GM12878 (cell line): ENCODE measurements at places on chromosomes 4 and X.

DNA sequence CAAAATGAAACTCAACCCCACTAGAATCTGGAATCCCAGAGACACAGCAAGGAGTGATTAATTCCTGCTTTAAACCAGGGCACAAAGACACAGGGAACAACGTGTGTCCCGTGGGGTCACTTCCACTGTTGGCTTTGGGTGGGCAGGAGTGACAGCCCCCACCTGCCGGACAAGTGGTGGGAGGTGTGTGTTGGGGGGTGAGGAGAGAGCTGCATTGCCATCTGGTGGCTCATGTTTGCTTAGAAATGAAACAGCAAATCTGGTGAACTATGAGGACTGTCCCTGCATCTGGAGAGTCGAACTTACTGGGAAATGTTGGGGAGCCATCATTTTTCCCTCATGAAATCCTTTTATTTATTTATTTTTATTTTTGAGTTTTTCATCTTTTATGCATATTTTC lies 75.9 kb upstream of the AFAP1 start:
- DNase-seq, result no peak

GRCh38 chrX:12223650-12224049 lies 85.4 kb downstream of the FRMPD4 start:
- DNase-seq, result no peak

GRCh38 chrX:10156199-10157031 lies at the start of gene CLCN4:
Gene CLCN4, plus strand, starts transcription at chrX:10156975. Its CDS starts 28,058 bp downstream, at chrX:10185033.
- DNase-seq, result no peak

- DNase-seq, result no peak
Observed at GRCh38 chr4:16516796-16517439, 290.6 kb upstream of the TAPT1 start.

DNA sequence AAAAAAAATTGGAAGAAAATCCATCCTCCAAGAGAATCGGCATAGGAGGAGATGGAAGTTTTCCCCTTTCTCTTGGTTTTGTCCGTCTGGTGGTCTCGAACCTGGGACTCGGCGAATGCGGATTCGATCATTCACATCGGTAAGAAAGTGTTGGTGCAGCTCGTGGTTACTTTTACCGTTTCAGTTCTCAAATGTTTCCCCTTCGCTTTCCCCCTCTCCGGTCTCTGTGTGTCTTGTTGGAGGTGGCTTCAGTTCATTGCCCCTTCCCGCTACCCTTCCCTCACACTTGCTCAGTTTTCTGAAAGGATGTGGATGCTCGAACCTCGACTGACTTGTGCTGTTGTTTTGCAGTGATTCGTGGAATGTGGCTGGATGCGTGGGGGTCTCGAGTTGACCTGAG lies 840 bp downstream of the GRID2 start:
- no peak for DNase-seq

DNA sequence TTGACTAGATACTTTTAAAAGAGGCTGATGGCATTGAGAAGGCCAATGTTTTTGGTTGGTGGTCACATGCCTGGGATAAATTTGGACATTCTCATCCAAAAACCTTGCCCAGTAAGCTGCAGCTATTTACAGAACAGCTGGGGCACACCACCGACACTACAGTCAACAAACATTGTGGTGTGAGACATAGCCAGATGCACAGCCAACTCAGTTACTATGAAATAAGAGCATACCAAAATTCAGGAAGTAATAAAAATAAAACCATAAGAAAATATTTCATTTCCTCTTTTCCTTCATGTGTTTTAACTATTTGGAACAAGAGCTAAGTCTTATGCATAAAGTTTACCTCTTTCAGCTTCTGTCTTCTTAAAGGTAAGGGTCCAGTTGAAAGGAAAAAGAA lies 8.8 kb downstream of the PPM1K start:
- no peak for DNase-seq

GRCh38 chr4:17128268-17128667 lies 229.8 kb upstream of the LDB2 start:
- no peak for DNase-seq

DNA sequence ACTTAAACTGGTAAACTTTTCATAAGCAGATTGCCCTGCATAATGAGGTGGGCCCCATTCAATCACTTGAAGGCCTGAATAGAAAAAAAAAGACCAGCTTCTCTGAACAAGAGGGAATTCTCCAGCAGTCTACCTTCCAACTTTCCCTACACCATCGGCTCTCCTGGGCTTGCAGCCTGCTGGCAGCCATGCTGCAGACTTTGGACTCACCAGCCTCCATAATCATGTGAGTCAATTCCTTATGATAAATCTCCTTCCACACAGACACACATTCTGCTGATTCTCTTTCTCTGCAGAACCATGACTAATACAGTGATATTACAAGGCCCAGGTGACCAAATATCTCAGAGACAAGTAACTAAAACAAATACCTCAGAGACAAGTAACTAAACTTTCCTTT lies 113.8 kb upstream of the WDR17 start:
- DNase-seq, result no peak

GRCh38 chr4:70925899-70926635 lies 23.9 kb downstream of the MOB1B start:
- peak; percentile 58 for DNase-seq

- DNase-seq, result no peak
Observed at GRCh38 chr4:2383760-2384159, 34.7 kb downstream of the ZFYVE28 start.

GRCh38 chr4:128758314-128758922 lies 51.1 kb upstream of the JADE1 start:
- DNase-seq, result no peak

- DNase-seq, result no peak
Observed at GRCh38 chrX:116236666-116237065, 66.1 kb downstream of the AGTR2 start.

GRCh38 chr4:95529946-95530345 lies 18.8 kb downstream of the UNC5C start:
- DNase-seq, result no peak

- no peak for DNase-seq
Observed at GRCh38 chr4:8343262-8343966, 73.9 kb downstream of the HTRA3 start.

GRCh38 chr4:106803083-106803482 lies 233.0 kb downstream of the DKK2 start:
- DNase-seq, result no peak

DNA sequence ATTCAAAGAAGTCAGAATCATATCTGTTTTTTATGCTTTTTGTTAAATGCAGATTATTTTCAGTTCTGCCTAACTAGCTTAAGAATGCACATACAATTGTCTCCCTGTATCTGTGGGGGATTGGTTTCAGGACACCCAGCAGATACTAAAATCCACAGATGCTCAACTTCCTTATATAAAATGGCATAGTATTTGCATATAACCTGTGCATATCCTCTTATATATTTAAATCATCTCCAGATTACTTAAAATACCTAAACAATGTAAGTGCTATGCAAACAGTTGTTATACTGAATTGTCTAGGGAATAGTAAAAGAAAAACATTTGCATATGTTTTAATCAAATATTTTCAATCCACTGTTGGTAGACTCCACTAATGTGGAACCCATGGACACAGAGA lies 279.4 kb downstream of the TMA16 start:
- no peak for DNase-seq

DNA sequence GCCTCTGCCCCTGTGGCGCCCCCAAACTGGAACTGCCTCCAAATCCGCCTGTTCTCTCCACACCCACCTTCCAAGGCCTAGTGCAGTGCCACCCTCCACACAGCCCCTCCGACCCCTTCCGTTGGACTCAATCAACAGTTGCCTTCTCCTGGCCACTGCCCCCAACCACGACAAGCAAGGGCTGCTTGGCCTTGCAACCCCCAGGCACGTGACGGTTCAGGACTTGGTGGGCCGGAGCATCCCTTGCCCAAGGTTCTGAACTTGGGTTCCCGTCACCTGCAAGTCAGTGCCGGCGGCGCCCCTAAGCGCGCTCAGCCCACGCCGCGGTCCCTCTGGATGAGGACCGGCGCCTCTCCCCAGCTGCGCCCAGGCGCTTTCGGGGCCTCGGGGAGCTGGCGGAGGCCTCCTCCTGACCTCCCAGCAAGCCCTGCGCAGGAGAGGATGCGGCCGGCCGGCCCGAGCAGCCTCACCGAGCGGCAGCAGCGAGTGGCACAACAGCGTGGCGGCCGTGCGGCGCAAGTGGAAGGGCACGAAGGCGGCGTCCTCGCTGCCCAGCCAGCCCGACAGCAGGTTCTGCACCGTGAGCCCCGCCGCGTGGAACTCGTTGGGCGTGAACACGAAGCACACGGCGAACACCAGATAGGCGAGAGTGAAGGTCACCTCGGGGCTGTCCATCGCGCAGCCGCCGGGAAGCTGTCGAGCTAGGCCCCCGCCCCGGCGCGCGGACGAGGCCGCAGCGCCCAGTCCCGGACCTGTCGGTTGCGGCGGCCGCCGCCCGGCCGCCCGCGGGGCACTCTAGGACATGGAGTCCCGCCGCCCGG lies 750 bp downstream of the TMEM129 start:
- DNase-seq, result no peak

DNA sequence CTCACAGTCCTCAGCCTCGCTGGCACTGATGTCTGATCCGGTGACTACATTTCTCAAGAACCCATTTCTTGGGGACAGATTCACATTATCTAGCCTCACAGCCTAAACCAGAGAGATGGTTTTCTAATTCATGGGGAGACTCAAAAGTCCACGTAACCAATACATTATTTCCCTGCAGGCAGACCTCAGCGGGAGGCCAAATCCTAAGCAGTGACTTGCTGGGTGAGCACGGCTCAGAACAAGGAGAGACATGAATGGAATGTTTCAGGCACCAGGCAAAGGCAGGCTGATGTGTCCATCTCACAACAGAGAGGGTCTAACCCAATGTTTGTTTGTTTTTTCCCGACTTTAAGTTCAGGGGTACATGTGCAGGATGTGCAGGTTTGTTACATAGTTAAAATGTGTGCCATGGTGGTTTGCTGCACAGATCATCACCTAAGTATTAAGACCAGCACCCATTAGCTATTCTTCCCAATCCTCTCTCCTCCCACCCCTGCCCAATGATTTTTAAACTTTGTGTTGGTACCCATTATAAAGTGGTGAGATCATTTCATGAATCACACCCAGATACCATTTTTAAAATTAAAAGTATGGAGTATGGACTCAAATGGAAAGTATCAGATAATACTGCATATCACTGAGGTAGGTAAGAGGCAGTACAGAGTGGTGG lies 53.3 kb downstream of the SCD5 start:
- DNase-seq, result no peak

DNA sequence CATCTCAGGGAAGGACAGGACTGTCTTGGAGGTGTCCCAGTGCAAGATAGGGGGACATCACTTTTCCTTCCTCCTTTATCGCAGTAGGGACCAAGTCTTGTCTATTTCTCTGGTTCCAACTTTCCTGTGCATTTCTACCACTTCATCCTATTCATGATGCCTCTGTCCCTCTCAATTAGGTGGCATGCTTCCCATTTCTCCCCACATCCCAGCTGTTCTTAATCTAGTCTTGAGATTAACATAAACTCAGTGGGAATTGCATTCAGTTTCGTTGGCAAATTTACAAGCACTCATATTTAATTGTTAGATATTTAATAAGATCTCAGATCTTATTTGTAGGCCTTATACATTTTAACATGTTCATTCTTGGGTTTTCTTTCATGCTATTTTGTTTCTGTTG lies 15.7 kb upstream of the ODAM start:
- DNase-seq, result no peak

DNA sequence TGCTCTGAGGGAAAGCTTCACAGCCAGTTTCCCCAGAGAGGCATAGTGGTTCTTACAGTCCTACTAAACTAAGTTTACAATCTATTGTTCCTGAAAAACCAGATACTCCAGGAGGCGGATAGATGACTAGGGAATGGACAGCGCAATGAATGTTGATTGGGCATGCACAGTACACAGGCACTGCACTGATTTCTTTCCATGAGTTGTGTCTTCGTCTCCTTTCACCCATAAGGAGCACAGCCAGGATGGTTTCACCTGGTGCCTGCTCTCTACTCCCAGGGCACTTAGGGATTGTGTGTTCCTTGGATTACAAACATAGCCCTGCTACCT lies 144.9 kb downstream of the PALLD start:
- no peak for DNase-seq

- DNase-seq, result no peak
Observed at GRCh38 chr4:175457956-175458355, 354.1 kb downstream of the GPM6A start.

- no peak for DNase-seq
Observed at GRCh38 chr4:189117426-189117825, 823.2 kb upstream of the FRG1 start.

DNA sequence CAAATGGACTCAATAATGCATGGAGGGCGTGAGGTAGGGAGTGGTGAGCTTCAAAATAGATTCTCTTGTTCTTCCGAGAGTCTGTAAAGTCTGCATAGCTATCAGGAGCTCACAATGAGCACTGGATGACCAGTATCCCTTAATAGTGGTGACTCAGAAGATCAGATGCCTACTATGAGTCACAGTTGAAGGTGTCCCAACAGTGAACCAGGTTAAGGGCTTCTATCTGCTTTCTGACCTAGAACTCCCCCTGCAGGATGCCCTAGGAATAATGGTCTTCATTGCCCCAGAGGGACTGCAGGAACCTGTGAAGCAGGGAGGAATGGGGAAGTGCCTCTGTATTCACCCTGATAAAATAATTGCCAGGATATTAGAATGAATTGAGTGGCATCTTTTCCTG lies 22.1 kb downstream of the DGKK start:
- no peak for DNase-seq

GRCh38 chrX:78759081-78759480 lies 11.6 kb downstream of the LPAR4 start:
- no peak for DNase-seq

GRCh38 chrX:133722756-133723155 lies 262.6 kb downstream of the GPC3 start:
- DNase-seq, result no peak

- no peak for DNase-seq
Observed at GRCh38 chrX:97907791-97908190, 1024.1 kb downstream of the RPA4 start.

- no peak for DNase-seq
Observed at GRCh38 chr4:90852237-90852636, 725.0 kb downstream of the CCSER1 start.

DNA sequence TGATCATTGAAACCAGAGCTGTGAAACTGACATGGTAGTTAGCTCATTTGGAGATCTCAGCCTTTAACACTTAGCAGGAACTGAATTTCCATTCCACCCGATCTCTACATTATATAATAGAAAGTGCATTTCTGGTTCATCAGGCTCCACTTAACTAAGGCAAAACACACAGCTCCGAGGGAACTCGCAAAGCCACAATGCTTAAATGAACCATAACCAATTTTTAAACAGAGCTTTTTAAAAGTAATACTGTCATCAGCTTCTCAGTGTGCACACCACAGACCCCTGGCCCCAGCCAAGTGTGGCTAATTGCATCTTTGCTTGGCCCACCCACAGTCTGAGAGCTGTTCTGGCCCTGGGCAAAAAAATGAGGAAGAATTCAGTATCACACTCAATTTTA lies 66.1 kb downstream of the DCHS2 start:
- peak; percentile 53 for DNase-seq

GRCh38 chr4:81472281-81473182 lies 825 bp upstream of the RASGEF1B start:
- DNase-seq, result peak; percentile 24

DNA sequence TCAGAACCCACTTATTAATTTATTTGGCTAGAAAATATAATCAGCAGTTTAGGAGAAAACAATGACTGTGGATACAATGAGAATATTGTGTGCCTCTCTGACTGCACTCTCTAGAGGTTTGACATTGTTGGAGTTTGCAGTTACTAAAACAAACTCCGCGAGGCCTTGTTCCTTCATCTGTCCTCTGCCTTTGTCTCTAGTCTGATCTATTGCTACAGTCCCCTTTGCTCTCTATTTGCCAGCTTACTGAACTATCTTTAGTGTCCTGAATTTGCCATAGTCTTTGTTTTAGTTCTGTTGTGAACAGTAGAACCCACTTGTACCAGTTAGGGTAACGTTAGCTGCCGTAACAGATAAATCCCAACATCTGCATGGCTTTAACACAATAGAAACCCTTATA lies 81.4 kb upstream of the RPS6KA3 start:
- no peak for DNase-seq
